ENCODE measurements at places on chromosomes 3 and 15.
A peak's percentile ranks its signal among the peaks of the same experiment; 100 is the strongest.

DNA sequence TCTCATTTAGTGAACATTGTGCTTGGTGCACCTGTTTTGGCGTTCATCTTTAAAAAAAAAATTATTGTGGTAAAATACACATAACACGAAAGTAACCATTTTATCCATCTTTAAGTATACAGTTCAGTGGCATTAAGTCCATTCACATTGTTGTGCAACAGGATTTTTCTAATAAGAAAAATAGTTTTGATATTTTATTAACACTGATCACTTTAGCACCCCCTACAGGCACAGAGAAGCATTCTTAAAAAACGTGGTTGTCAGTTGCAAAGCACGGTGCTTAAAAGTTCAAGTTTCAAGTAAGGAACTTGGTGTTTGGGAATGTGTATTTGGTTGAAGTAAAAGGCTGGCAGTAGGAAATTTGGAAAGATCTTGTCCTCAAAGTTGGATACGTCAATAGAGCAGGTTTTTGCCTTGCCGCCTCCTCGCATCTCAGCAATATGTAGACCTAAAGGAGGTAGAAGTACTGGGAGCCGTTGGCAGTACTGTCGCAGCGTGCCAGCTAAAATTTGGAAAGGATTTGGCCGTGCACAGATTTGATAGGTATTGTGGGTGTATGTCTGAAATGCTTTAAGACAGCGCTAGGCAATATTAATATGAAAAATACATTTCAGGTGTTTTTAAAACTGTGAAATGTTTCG is 110.4 kb downstream of the LRRC28 start:
- no peak for DNase-seq

- no peak for DNase-seq
Observed at GRCh38 chr3:117133066-117133465, 423.5 kb downstream of the TUSC7 start.

DNA sequence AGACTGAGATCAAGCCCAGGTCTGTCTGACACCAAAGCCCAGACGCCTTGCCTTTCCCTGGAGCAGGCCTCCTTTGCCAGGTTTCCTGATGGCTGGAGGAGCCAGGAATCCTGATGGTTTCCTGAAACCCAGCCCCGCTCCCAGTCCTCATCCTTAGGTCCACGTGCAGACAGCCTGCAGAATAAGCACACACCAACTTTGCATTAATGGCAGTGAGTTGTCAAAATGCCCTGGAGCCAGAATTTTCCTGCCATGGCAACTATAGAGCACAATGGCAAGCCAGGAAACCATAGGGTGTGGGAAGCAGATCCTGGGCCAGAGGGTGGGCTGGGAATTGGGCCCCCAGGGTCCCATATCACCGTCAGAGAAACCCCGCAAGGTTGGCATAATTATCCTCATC is 67.4 kb upstream of the HRH1 start:
- no peak for DNase-seq

DNA sequence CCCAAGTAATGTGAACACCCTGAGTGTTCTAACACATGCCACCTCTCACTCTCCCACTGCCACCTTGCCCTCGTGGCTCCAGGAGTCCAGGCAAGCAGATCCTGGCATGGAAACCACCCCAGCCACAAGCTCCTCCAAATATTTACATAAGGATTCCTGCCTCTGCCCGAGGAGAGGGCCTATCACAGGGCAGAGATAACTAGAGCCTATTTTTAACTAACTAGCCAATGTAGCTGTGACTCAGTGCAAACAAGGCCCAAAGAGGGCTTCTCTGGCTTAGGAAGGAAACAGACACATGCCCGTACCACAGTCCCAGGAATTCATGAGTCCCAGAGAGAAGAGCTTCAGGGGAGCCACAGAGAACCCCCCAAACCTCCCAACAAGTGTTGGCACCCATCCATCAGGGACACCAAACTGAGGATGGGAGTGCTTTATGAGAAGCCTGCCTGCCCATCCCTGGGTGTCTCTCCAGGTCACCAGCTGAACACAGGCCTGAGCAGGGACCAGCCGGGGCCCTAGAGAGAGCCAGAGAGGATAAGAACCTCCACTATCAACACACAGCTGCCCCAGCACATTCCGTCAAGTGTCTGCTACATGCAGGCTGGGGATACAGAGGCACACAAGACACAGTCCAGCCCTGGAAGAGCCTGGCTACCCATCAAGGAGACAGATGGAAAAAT is 9.2 kb downstream of the FYCO1 start:
- DNase-seq = no peak

GRCh38 chr15:59140422-59141226 is 35.7 kb downstream of the CCNB2 start:
- DNase-seq = no peak

DNA sequence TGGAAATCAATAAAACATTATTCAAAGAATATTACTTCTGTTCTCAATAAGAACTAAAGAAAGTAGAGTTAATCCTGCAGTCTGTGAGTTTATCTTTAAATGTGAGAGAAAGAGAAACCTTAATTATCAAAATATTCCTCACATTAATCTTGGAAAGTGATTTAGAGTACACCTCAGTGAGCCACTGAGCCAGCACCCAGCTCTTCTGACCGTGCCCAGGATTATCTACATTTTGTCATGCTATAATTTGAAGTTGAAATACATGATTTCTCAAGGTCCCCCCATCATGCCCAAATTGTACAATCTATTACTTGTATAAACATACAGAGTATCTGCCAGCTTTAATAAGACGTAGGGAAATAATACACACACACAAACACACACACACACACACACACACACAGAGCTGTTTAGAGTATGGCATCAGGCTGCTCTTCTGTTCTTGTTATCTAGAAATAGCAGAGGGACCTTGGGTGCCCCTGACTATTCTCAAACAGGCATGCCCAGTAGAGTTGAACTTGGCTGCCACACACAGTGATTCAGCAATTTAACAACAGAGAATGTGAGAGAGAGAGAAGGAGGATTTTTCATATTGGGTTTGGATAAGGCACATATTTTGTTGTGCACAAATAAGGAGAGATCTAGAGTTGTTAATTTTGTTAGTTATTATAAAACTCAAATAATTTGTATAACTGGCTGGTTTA is 74.4 kb downstream of the P2RY1 start:
- DNase-seq = no peak

DNA sequence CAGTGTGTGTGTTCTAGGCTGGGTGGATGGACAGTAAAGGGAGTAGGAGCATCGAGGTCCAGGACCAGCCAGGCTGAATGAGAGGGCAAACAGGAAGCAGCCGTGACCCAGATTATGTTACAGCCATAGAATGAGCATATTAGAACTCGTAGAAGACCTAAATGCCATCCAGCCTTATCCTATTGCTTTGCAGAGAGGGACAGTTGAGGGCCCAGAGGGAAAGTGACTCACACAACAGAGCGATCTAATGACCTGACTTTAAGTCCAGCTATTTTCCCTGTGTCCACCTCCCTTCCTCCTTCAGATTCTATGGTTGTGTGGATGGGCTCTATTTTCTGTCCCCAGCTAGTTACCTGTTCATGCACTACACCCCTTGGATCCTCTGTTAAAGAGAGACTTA is 634.1 kb upstream of the TBL1XR1 start:
- DNase-seq = no peak

DNA sequence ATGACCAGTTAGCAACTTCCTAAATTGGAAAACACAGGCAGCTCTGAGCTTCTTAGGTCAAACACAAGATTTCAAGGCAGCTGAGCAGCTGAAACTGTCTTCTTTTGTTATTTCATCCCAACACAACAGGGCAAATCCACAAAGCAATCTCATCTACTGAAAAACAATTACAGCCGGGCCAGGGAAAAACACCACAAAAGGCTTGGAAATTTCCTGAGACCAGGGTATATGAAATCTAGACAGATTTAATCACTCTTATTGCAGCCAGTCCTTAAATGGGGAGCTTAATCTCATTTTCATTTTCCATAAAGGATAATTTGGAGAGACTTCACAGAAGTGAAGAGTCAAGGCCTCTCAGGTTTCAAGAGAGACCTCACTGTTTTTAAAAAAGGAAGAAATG is 181.8 kb downstream of the SSR3 start:
- DNase-seq = no peak

GRCh38 chr3:128584412-128585020 is 66.1 kb downstream of the RPN1 start:
- DNase-seq = peak; percentile 47

- DNase-seq = no peak
Observed at GRCh38 chr15:39075311-39075710, 505.6 kb upstream of the THBS1 start.

DNA sequence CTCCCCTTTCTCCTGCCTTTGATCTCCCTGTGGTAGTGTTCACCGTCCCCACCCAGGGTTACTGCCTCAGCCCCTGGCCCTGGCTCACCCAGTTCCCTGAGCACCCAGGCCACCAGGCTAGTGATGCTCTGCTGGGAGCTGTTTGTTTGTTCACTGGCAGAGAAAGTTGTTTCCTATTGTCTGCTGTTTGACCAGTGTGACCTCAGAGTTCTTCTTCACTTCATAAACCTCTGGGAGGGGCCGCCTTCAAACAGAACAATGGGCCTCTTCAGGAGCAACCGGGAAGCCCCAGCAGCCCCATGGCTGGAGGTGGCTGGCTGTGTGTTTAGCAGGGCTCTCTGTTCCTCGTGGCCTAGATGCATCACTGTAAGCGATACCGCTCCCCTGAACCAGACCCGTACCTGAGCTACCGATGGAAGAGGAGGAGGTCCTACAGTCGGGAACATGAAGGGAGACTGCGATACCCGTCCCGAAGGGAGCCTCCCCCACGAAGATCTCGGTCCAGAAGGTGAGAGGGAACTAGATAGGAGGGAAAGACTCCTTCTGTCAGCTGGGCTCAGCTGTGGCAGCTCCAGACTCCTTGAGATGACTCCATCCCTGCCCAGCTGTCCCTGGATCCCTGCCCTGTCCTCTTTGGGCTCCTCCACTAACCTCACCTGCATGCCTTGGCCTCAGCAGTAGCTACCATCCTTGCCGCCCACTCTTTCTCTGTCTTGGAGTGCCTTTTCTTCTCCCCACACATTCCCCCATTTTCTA is 3.4 kb downstream of the CLK3 start:
- DNase-seq = no peak

DNA sequence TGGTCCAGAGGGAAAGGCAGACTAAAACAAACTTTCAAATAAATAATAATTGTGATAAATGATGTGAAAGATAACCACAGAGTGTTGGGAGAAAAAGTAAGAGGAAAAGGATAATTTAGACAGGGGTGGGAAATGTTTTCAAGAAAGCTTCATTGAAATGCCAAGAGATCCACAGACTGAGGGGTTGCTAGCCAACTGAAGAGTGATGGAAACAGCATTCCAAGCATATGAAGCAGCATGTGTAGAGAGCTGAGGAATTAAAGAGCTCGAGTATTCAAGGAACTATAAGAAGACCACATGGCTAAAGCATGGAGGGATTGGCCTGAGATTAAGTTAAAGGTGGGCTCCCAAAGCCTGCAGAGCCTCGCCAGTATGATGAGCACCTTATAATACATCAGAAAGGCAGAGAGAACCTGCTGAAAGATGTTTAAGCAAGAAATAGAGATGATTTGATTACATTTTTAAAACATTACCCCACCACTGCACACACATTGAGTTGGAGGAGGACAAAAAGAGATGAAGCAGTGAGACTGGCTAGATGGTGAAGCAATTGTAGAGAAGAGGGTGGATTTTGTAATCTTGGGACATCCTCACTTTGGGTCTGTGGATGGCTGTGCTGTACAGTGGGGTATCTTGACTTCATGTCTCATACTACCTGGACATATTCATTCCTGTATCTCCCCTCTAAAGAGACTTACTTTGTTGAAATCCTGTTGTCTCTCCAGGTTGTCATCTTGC is 100.8 kb downstream of the STAC start:
- no peak for DNase-seq

DNA sequence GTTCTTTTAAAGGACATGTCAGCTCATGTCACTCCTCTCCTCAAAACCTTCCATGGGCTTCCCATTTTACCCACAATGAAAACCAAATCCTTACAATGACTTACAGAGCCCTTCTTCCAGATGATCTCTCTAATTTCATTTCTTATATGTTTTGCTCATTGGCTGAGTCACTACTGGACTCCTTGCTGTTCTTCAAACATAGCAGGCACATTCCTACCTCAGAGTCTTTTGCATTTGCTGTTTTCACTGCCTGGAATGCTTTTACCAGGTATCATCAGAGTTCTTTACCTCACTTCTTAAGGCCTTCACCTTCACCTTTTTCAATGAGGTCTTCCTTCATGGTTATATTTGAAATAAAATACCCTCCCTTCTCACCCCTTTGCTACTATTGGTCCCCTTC is 57.3 kb downstream of the NECTIN3 start:
- no peak for DNase-seq

GRCh38 chr3:5090197-5090596 is 31.9 kb upstream of the ARL8B start:
- DNase-seq = no peak

DNA sequence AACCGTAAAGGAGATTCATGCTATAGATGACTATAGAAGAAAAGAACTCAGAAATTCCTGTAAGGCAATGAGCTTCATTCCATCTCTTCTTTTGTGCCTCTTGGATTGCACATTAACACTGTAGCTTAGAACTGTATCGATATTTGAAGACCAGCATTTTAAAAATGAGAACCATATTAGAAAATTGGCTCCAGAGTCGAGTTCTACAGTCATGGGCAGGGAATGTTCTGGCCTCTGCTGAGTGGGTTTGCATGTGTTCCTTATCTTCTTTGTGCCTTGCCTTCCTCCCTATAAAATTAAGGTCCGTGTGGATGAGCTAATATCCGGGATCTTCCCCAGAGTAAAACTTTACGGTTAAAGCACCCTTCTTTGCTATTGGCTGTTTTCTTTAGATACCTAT is 77.4 kb upstream of the PLCL2 start:
- no peak for DNase-seq

DNA sequence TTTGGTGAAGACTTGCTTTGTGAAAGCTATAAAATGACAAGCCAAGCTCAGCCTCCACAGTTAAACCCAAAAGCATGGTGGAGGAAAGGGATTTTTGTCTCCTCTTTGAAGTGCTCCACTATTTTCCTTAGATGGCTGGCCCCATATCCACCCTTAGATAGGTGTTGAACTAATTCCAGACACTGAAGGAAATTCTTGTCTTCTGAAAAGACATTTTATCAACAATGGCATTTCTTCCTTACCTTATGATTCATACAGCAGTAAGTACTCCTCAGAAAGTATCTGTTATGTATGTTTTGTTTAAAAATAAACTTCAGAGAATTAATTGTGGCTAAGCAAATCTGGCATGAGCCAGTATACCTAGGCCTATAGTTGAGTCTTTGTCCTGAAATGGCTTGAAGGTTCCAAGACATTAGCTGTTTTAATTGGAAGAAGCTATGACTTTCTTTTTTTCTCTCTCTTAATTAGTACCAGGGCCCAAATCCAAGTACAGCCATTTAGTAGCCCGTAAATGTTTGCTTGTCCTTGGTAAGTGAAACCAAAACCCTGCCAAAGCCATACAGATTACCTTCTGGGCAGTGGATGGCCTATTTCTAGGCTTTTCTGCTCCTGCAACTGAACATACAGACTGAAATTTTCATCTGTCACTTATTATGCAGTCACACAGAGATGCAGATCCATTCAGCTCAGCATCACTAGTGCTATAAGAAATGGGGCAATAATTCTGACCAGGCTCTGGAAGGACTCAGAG is 5.1 kb upstream of the BFSP2 start:
- no peak for DNase-seq

DNA sequence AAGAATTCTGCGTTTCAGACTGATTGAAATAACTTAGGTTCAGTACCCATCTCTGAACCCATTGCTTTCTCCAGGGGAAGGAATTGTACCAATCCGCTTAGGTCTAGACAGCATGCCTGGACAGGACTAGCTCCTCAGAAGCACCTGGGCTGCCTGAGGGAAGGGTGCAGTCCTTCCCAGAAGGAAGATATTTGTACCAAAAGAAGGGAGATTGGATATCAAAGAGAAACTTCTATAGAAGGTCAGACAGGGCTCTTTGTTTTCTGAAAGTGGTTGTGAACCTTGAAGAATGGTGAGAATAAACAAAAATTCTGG is 133.8 kb upstream of the LRTM1 start:
- DNase-seq = no peak

All from NCI-H748 treated with DMSO at 0.1 percent for 48 hours (cell line).